ENCODE measurements at places on chromosomes 2 and 18.
A peak's percentile ranks its signal among the peaks of the same experiment; 100 is the strongest.

DNA sequence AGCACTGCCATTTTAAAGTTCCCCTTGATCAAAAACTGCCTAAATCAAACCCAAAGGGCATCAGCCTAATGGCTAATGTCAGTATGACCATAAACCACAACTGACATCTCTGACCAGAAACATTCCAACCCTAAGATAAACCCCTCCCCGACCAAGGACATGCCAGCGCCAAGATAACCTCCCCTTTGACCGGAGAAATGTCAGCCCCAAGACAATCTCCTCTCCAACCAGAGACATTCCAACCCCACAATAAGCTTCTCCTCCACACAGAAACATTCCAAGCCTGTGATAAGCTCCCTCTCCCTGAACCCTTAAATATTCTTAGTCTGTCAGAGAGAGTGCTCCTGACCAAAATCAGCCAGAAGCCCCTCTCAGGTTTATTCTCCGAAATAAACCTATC lies 188.3 kb upstream of the MSH6 start:
- DNase-seq = no peak

- DNase-seq = no peak
Observed at GRCh38 chr2:134352844-134353243, 99.0 kb downstream of the MGAT5 start.

DNA sequence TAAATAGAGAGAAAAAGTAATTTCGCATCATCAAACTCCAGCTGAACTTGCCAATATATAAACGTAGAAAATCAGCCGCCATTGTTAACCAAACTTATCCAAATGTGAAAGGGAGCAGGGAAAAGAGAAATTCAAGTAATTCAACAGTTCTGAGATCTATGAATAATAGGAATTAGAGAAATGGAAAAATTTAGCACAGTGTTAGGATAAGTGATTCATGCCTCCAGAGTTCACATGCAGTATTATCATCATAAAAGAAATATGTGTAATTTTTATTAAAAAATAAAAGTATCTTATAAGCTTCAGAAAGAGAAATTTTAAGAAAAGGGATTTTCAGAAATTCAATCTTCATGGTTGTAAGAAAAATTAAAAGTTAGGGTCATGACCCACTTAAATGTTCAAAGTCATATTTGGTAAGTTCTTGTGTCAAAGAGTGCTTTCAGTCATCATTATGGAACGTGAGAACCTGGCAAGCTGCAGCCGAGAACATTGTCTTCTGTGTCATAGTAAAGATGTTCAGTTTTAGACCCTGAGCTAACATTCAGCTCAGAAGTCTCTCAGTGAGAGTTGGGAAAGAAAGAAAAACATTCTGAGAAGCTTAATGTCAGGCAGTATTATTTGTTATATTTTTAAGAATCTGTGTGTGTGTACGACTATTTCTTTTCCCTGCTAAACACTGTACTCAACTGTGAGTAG lies 414.3 kb upstream of the RGPD4 start:
- DNase-seq = no peak

DNA sequence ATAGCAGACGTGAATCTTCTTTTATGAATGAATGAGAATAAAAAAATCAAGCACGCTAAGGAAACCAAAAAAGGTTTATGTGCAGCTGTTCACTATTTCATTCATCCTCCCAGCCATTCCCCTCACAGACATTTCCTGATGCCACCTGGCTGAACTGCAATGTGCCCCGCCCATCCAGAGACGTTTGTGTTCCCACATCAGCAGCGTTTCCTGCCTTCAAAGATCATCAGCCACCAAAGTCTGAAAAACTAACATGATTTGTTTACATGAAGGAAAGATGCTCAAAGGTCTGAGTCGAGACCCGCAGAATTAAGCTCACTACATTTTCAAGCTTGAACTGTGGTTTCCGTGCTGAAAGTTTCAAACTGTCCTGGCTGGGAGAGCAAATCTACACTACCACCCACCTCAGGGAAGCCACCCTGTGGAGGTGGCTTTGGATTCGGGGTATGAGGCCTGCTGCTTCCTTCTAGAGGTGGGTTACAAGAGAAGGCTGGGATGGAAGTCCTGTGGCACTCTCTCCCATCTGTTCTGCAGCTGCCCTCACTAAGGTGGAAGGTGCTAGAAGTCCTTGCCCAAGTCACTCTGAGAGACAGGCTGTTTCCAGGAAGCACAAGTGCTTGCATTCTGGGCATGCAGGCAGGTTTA lies 201.3 kb upstream of the OSR1 start:
- DNase-seq = no peak

- no peak for DNase-seq
Observed at GRCh38 chr2:20138696-20139095, 86.2 kb downstream of the SDC1 start.

DNA sequence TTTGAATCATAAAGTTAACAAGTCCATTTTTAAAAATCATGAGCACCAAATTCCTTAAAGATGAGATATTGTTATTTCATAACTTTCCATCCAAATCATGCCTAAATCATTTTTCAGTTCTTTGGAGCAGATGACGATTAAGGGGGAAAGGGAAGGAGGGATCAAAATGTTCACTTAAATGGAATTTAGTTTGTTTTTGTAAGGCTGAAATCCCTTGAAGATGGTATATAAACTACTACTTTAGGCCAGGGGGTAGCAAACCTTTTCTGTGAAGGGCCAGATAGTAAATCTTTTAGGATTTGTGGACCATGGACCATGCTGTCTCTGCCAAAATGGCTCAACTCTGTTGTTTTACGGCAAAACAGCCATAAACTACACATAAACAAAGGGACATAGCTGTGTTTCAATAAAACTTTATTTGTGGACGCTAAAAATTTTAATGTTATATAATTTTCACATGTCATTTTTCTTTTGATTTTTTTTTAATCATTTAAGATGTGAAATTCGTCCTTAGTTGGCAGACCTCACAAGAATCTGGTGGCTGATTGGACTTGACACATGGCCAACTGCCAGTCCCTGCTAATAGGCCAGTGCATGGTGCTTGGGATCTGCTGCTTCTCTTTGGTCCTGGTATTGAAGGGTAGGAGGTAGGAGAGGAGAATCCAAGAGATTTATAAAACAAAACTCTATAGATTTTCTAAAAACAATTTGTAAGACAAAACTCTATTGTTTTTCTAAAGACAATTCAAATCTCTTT lies 52.0 kb upstream of the RTN4 start:
- no peak for DNase-seq

GRCh38 chr18:21979171-21979560 lies 190.2 kb upstream of the GATA6 start:
- DNase-seq = no peak

DNA sequence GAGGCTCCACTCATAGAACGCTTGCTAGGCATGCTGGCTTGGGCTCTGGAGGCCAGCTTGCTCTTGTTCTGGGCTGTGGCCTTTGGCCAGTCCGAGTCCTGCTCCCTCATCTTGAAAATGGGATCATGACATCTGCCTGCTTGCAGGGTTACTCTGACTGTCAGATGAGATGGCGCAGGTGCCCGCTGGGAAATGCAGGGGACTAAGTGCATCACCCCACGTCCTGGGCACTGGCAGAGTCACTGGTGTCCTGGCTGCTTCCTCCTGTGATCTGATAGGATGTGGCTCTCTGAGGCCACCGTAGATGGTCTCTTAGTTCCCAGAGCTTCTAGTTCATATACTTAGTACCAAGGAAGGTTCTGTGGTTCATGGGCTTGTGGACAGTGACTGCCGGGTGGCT lies 18.5 kb downstream of the LDLRAD4 start:
- no peak for DNase-seq

DNA sequence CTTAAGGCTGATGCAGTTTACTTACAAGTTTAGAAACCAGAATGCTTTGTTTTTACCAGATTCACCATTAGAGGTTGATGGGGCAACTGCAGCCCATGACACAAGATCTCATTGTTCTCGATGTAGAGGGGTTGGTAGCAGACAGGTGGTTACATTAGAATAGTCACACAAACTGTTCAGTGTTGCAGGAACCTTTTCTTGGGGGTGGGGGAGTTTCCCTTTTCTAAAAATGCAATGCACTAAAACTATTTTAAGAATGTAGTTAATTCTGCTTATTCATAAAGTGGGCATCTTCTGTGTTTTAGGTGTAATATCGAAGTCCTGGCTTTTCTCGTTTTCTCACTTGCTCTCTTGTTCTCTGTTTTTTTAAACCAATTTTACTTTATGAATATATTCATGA lies 99.4 kb upstream of the IL1R2 start:
- DNase-seq = no peak

DNA sequence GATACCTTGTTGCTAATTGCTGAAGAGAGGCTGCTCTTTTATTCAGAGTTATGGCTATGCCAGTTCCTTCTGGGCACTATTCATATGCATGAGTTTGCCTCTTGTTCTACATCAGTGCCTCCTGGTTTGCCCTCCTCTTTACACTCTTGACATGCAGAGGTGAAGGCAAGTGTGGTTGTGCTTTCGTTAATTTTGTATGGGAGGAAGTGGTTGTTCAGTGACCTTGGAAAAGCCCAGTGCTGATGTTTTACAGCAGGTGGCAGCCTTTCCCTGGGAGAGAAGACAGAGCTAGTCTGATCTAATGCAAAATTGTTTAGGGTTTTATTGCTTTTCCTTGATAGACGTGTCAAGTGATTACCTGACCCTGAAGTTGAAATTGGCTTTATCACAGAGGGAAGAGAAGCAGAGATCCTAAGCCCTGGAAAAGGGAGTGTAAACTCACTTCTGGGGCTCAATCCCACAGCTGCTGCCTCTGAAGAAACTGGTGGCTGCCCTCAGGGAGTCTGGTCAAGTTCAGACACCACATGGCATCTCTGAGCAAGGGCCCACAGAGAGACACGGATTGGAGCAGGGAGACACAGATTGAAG lies 30.5 kb upstream of the VPS54 start:
- peak; percentile 67 for DNase-seq

DNA sequence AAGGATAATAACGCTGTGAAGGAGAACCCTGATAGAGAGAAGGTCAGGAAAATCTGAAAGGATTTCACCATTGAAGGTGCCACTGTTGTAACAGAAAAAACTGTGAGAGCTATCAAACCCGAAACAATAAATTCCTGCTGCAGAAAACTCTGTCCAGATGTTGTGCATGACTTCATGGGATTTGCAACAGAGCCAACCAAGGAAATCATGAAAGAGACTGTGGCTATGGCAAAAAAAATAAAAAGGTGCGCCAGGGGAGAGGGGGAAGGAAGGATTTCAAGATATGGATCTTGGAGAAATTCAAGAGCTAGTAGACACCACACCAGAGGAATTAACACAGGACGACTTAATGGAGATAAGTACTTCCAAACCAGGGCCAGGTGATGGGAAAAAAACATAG lies 88.0 kb downstream of the LDLRAD4 start:
- no peak for DNase-seq

DNA sequence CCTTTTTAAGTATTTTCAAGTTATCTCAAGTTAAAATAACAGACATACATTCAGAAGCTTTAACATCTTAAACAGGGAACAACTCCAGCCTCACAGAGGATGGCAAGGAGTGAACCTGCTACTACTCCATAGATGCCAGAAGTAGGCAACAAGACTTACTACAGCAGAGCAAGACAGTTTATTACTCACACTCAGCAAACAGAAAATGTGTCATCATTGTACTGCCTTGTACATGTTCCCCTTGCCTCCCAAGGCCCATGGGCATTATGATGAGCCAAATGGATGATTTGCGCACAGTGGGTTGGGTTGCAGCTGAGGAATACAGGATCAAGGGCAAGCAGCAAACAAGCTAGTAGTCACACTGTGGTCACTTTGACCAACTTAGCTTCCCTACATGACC lies 80.6 kb upstream of the VRK2 start:
- DNase-seq = no peak

- DNase-seq = peak; percentile 37
Observed at GRCh38 chr2:61538920-61539520, 864 bp upstream of the XPO1 start.

DNA sequence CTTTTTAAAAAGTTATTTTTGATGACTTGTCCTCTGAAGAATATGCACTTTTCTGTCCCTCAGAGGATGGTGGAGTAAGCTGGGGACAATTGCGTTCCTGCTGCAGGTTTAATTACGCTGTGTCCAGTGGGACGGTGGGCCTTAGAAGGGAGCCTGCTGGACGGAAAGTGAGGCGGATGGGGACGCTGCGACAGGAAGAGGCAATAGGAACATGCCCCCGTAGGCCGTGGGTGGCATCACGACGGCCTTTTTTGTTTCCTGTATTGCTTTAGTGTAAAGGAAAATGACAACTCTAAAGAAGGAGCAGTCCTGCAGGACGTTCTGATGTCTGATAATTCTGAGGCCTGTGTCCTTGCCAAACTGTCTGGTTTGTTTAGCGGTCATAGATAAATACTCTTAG lies 121.6 kb downstream of the NFATC1 start:
- DNase-seq = no peak

DNA sequence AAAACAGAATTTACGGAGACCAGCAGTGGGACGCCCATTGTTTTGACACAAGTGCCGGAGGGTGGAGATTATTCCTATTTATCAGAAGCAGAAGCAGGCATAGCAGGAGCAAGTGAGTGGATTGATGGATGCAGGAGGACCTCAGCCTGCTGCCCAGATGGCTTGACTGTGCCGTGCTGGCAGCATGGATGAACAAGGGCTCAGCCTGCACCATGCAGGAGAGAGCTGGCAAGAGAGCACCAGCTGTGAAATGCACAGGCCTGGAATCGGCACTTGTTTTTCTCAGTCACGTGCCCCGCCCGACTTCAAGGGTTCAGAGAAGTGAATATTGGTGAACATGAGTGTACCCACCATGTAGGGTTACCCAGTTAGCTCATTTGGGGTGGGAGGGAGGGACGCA lies 4.0 kb downstream of the IL1R2 start:
- DNase-seq = no peak

DNA sequence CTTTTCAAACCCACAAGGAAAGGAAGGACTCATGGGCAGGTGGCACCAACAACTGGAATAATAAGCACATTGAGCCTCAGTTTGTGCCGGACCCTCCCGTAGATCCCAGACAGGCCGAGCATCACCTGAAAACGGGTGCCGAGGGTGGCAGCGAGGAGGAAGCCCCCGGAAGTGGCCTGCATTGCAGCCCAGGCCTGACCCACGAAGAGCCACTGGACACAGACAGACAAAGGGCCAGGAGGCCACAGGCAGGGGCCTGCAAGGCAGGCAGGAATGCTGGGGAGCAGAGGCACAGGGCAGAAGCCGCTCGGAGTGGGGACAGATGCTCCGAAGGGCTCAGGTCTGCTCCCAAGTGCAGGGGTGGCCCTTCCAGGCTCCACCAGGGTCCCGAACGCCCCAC lies 31.7 kb downstream of the MTERF4 start:
- DNase-seq = no peak

DNA sequence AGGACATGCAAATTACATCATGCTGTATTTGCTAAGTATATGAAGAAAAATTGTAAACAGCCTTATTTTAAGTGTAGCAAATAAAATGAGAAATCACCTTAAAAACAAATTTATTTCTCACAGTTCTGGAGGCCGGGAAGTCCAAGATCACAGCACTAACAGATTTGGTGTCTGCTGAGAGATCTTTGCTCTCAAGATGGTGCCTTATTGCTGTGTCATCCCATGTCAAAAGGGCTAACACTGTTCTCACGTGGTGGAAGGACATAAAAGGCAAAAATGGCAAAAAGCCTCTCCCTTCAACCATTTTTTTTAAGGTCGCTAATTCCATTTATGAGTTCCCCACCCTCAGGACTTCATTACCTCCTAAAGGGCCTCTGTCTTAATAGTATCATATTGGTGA lies 12.1 kb downstream of the XRCC5 start:
- DNase-seq = no peak

All from heart left ventricle (tissue), 16 donors.